ENCODE measurements at places on chromosomes 5 and 9.
A peak's percentile ranks its signal among the peaks of the same experiment; 100 is the strongest.

DNA sequence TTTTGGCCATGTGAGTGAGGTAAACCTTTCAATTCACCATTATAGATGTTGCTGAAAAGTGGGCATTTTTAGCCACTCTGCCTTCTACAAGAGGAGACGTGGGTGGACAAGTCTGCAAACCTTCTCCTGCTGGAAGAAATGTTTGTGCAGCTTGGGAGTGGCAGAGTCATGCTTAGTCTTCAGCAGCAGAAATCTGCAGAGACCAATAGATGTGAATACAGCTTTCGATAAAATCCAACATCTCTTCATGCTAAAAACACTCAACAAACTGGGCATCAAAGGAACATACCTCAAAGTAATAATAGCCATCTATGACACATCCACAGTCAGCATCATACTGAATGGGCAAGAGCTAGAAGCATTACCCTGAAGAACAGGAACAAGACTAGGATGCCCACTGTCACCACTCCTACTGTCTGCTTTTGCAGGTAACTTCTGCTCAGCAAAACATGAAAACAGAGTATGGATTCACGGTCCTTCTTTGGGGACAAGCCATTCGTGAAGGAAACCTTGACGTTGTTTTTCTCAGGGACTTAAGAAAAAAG, 91.3 kb downstream of the RALGPS1 start:
- no peak for DNase-seq

GRCh38 chr5:1138445-1139245, 26.8 kb upstream of the SLC12A7 start:
- no peak for DNase-seq

- no peak for DNase-seq
Observed at GRCh38 chr9:16515207-16515606, 355.3 kb downstream of the BNC2 start.

GRCh38 chr9:74543145-74543544, 46.0 kb downstream of the RORB start:
- no peak for DNase-seq

DNA sequence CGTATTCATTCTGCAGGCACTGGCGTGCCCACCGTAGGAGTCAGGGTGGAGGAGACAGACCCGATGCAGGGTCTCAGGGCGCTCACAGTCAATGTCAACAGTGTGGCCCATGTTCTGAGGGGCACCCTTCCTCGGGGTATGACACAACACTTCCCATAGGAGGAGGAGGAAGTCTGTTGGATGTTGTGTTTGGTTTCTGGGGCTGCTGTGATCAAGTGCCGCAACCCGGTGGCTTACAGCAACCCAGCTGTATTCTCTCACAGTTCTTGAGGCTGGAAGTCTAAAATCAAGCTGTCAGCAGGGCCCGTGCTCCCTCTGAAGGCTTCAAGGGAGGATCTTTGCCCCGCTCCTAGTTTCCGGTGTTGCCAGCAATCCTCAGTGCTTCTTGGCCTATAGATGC, 5.6 kb upstream of the HNRNPAB start:
- no peak for DNase-seq

GRCh38 chr9:76419782-76420380, 25.7 kb upstream of the RFK start:
- peak; percentile 39 for DNase-seq

DNA sequence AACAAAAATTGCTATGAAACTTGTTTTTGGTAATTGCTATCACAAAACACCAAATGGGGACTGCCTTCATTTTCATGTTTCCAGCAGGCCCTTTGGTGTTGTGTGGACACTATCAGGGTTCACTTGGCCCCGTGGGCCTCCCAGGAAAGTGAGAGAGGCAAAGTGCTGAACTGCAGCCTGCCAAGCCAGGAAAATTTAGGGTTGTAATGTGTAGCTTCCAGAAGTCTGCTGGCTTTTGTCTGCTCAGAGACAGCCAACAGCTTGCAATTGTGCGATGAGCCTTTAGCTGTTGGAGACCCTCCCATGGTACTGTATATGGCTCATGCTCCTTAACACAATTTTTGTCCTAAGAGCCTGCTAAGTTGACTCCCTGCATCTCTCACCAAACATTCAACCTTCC, 105.7 kb upstream of the EQTN start:
- no peak for DNase-seq

GRCh38 chr5:112125903-112126302, 293.2 kb downstream of the EPB41L4A start:
- no peak for DNase-seq

DNA sequence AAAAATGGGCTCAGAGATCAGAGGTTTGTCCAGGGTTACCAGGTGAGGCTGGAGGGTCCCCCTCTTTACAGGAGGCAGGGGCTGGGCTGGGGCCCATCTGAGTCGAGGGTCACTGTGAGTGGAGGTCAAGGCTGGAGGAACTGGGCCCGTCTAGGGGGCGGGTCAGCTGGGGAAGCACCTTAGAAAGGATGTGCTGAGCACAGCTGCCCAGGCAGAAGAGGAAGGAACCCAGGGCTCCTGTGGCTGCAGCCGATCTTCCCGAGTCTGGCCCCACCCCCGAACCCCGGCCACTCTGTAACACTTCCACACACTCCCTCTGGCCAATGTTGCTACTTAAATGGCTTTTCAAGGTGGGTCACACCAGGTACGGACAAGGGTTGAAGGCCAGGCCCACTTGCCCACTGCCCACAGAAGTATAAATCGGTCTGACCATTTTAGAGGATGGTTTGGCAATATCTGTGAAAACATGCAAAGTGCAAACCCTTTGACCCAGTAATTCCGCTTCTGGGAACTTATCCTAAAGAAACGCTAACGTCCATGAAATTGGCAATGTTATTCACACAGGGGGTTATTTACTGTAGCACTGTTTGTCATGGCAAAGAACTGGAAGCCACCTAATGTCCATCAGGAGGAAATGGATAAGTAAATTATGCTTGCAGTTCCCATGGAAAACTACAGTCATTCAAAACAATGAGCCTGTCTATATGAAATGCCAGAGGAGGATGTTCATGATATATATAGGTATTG, 30.5 kb upstream of the EEIG1 start:
- peak; percentile 31 for DNase-seq

GRCh38 chr5:36242534-36243485, 1.1 kb upstream of the NADK2 start:
- no peak for DNase-seq

- DNase-seq = no peak
Observed at GRCh38 chr9:71733176-71733575, 35.1 kb downstream of the CEMIP2 start.

DNA sequence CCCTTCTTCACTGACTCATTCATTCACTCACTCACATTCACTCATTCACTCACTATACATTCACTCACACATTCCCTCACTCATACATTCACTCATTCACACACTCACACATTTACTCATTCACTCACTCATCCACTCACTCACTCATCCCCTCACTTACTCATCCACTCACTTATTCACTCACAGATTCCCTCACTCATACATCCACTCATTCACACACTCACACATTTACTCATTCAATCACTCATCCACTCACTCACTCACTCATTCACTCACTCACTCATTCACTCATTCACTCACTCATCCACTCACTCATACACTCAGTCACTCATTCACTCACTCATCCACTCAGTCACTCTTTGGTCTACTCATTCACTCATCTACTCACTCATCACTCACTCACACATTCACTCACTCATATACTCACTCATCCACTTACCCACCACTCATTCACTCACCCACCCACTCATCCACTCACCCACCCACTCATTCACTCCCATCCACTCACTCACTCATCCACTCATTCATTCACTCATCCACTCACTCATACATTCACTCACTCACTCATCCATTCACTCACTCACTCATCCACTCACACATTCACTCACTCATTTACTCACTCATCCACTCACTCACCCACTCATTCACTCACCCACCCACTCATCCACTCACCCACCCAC, 27.2 kb downstream of the WNK2 start:
- no peak for DNase-seq

DNA sequence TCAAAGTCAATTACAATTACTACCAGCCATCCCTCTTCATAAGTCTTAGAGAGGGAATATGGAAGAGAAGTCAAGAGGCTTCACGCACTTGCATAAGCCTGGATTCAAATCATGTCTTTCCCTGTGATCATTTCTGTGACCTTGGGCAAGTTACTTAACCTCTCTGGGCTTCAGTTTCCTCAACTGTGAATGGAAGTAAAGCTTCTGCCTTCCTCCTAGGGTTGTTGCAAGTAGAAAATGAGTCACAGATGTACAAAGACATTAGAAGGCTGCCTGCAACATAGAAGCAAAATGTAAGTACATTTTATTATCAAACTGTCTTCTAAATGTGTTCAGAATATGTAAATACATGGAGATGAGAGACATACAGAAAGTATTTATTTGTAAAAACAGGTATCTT, 42.3 kb upstream of the SEMA6A start:
- no peak for DNase-seq

DNA sequence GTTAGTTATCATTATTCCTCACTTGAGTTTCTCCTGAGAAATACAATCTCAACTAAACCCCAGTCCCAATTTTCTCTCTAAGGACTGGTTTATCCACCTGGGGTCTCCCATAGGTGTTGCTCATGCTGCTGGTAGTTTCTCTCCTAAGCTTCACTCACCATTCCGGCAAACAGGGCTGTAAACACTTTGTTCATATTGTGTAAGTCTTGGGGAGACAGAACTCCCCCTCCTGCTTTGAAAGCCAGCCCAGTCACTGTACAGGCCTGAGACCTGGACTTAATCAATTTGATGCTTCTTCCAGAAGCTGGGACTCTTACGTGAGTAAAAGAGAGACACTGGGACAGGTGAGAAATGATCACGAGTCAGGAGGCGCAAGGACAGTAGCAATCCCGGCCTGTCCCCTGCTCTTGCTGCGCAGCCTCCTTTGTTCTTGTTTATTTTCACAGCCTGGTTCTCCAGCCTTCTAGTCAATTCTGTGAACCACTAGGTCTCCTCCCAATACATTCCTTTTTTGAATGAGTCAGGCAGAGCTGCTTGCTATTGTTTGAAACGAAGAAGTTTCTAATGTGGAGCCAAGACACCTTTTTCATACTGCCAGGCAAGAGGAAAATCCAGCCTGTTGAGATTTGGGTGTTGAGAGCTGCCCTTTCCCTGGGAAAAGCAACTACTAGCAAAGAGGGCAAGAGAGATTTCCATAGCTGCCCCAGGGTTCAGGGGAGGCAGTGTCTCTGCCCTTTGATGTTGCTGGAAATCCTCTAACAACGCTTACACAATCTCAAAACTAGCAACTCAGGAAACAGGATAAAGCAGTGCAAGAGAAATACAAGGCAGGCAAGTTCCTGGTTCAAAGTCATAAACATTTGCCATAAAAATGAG, 9.2 kb upstream of the SHROOM1 start:
- no peak for DNase-seq

DNA sequence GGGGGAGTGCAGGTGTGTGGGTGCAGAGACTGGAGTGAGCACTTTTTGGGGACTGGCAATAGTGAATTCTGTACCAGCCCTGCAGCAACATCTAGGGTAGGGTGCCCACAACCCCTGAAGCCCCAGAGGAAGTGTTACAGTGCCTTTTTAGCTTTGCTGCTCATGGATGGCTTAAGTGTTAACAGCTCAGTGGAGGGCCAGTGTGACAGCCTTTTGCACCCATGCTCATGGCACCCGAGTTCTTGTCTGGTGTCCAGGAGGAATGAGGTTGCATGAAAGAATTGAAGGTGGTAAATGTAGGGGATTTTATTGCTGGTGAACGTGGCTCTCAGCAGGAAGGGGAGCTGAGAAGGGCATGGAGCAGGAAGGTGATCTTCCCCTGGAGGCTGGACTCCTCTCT, 107.3 kb downstream of the MRPL36 start:
- DNase-seq = no peak

DNA sequence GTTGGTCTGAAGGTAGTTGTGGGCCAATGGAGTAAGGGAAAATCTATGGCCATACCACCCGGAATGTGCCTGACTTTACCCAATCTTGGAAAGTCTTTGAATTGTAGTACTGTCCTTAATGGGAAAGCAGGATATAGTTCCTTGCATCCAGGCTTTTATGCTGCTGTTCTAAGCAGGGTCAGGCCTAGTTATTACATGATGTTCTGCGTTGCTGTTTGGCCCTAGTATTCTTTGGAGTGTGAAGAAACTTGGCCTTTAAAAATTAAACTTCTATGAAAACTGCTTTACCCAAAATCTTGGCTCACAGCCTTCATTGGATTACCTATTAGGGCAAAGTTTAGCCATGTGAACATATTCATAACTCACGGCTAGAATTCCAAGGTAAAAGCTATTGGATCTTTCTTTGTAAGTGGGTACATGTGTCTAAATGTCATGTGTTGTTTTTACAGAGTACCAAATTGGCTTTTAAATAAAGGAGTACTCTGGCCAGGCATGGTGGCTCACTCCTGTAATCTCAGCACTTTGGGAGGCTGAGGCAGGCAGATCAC, 211.1 kb downstream of the DTWD2 start:
- no peak for DNase-seq

DNA sequence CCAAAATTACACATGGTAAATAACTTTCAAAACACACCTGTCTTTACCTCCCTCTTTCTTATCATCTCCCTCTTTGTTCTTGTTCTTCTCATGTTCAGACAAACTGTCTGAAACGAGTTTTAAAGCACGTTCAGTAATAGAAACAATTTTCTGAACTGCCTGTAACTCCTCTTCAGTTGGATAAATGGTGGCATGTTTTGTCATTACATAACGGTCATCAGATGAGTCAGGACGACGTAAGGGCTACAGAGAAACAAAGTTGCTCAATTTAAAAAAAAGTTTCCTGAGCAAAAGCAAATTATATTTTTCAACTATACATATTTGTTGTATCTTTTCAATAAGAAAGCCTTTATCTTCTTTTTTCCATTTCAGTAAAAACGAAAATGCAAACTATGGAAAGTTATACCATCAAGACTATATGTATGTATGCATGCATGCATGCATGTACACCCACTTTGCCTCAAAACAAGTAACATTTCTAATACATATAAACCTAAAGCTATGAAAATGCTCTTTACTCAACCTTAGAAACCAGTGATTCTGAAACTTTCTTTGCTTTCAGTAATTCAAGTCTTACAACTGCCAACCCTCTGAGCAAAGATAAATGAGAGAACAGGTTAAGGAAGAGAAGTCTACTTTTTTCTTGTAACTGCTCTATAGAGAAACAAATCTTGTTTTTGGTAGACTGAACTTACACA, 56.0 kb downstream of the ZFR start:
- DNase-seq = no peak

DNA sequence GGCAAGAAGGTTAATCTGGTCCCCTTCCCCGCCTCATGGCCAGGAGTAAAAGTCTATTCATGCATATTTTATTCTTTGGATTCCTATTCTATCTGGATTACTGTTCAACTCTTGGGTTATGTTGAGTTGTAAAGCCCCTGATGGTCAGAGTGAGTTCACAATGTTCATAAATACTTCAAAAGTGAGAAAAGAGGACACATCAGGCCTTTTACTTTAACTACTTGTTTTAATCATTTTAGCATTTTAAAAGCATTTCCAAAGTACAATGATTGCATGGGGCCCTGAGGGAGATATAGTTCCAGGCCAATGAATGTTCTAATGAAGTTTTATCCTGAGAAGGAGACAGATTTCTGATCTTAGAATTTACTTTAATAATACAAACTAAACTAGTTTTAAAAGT, 93.9 kb downstream of the BOD1 start:
- DNase-seq = no peak

GRCh38 chr9:36936498-36936831, 97.6 kb downstream of the PAX5 start:
- DNase-seq = no peak

All from KBM-7 (cell line).